AG10803 (cell line): ENCODE measurements at places on chromosomes 16 and 17.
A peak's percentile ranks its signal among the peaks of the same experiment; 100 is the strongest.

GRCh38 chr17:51185763-51186332, 19.6 kb downstream of the NME2 start:
- no peak for DNase-seq

GRCh38 chr16:373848-374615, 3.7 kb upstream of the MRPL28 start:
- DNase-seq = no peak

DNA sequence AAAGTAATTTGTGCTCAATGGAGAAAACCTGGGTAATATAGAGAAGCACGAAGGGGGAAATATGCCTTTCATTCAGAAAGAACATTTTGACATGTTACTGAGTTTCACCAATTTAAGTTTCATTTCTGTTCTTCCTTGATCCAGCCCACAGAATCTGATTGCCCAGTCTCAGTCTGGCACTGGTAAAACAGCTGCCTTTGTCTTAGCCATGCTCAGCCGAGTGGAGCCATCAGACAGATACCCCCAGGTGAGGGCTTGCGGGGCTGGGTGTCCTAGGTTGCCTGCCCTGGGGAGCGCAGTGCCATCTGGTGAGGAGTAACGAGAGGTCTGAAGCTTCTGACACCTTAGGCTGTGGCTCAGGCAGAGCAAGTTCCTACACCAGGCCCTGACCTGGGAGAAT, 17.7 kb downstream of the DDX19A start:
- DNase-seq = no peak

- no peak for DNase-seq
Observed at GRCh38 chr17:70059071-70059470, 16.0 kb upstream of the KCNJ16 start.

- no peak for DNase-seq
Observed at GRCh38 chr16:72818236-72818845, 229.6 kb downstream of the ZFHX3 start.

DNA sequence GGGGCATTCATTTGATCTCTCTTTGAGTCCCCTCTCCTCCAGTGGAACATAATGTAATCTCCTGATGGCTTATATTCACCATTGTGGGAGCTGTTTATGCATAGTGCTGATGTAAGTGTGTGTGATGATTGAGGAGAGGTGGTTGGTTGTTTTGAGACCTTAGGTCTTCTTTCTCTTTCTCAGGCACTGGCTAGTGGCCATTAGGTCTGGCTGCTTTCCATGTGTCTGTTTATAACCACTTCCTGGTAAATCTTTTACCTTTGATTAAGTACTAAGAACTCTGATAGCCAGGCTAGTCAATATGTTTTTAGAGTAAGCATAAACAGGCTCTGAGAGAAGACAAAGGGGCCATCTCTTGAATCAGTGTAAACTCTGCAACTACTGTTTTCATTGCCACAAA, 27.9 kb downstream of the VAT1L start:
- DNase-seq = peak; percentile 27

GRCh38 chr16:69397821-69398521, 12.2 kb upstream of the TERF2 start:
- DNase-seq = peak; percentile 82

DNA sequence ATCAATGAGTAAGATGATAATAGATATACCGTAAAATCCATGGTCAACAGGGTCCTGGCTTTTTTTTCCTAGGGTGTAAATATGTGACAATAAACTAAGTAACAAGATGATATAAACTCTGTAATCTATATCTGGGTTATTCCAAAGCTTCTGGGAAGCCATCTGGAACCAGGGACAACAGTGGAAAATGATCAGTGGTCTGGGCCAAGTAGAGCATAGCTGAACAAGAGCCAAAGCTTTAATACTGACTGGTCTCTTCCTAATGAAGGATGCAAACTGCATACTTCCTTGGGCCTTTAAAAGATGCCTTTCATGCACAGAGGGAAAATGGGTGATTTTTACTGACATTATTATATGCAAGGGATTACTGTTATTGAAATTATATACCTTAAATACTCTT, 8.9 kb downstream of the CA10 start:
- DNase-seq = no peak

- no peak for DNase-seq
Observed at GRCh38 chr17:47995241-47995935, 24.5 kb downstream of the CDK5RAP3 start.

- no peak for DNase-seq
Observed at GRCh38 chr17:8002721-8003593, 542 bp downstream of the GUCY2D start.

GRCh38 chr17:76078860-76079534, at the start of gene ZACN:
Gene ZACN, plus strand, starts transcription at chr17:76079182. Its CDS starts 83 bp downstream, at chr17:76079265.
- no peak for DNase-seq

DNA sequence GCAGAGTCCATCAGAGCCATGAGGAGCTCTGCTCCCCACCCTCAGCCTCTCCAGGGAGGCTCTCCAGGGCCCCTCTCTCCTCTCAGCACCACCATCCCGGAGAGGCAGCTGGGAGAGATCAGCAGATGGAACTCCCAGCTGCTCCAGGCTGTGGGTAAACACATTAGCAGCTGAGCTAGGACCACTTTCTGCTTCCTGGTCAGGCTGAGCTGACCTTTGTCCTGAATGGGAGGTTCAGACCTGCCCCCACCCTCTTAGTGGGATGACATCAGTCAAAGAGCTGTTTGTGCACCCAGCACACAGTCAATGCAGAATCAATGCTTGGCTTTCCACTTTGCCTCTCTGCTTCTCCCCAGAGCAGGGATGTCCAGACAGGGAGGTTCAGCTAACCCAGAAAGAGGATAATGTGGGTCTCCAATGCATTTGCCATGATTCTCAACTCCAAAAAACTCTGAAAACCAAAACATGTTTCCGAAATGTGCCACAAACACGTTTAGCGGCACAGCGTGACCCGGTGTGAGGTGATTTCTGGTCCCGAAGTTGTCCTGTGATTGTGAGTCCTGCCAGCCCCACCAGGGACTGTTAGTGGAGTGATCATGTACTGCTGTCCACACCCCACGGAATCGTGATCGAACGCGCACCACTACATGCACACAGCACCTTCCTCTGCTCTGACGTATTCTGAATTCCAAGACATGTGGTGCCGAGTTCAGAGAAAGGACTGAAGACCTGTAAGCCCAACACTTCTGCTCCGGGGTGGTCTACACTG, 6.7 kb downstream of the GPR142 start:
- no peak for DNase-seq

GRCh38 chr17:82745524-82745923, 6.3 kb upstream of the TBCD start:
- DNase-seq = no peak

DNA sequence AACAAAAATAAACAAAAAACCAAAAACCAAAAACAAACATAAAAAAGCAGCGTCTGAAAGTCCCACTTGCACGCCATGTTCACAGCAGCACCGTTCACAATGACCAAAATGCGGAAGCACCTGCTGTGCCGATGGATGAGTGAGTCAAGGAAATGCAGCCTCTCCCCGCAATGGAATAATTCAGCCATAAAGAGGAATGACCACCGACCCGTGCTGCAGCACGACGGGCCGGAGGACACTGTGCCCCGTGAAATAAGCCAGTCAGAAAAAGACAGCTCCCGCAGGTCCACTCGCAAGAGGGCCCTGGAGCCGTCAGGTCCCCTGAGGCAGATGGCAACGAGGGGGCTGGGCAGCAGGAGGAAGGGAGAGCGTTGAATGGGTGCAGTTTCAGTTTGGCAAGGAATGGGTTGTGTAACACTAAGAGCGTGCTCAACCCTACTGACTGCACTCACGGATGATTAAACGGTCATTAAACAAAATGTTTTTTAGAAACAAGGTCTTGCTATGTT, 5.1 kb downstream of the CLCN7 start:
- DNase-seq = no peak

GRCh38 chr17:67003231-67003630, 38.7 kb downstream of the CACNG4 start:
- DNase-seq = no peak

DNA sequence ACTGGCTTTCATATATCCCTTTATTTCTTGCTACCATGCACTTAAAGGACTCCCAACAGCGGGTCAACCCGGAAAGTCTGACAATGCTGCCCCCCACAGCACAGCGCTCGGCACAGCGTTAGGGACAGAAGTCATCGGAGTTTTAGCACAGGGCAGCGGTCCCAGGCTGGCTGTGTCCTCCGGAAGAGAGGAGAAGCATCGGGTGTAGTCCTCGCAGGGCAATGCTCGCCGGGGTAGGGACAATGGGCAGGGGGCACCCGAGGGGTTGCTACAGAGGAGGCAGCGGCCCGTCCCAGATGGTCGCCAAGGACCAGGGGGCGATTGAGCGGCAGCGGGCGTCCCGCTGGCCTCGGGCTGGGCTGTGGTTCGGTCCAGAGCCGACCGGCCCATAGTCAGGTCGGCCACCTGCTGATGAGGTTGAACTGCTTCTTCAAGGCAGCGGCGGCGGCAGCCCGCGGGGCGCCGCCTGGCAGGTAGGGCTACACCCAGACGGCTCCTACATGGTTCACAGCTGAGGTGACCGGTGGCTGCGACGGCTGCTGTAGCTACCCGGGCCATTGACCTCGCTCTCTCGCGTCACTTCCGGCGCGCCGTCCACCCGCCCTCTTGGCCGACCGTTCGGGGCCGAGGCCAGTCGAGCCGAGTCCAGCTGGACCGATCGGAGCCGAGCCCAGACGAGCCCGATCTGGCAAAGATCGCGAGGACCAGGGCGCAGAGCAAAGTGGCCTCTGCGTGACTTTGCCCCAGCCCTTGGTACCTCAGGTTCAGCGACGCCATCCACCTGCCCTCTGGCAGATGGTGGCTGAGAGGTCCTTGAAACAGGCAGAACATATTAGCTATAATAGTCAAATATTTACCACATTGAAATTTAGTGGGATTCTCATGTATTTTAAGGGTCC, 4.7 kb upstream of the LCMT1 start:
- peak; percentile 82 for DNase-seq

DNA sequence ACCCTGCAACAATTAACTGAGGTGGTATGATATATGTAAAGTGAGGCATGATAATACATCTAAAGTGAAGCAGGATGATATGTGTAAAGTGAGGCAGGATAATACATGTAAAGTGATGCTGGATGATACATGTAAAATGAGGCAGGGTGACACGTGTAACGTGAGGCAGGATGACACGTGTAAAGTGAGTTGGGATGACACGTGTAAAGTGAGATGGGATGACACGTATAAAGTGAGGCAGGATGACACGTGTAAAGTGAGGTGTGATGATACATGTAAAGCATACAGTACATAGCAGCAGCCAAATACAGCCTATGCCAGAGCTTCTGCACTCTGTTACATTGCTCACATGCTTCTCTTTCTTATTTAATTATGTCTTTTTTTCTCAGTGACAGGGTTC, 184.4 kb upstream of the FOXF1 start:
- DNase-seq = no peak

DNA sequence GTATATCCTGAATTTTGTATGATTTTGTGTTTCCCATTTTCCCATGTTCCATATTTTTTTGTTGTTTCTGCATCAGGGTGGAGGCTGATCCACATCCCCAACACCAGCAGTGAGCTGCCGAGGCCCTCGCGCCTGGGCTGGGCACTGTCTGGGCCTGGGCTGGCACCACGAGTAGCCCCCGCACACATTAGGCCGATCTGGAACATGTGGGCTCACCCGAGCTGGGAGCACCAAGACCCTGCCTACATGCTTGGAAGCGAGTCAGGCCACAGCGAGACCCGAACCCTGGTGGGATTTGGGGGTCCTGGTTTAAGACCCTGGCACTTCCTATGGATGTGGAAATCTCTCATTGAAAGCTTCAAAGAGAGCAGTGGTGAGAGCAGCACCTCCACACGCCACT, 8.5 kb downstream of the KCTD5 start:
- DNase-seq = no peak

DNA sequence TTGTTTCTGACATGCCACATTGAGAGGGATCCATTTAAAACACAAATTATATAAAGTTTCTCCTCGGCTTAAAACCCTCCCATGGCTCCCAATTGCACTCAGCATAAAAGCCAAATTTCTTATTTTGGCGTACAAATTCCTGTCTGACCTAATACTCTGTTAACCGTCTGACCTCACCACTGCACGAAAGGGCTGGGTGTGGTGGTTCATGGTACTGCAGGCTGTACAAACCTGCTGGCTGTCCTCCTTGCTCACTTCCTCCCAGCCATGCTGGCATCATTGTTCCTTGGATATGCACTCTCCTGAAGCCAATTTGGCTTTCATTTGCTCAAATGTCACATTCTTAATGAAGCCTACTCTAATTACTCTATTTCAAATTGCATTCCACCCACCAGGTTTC, 301.6 kb upstream of the C16orf82 start:
- DNase-seq = no peak

- DNase-seq = no peak
Observed at GRCh38 chr16:58425756-58426494, 33.7 kb downstream of the GINS3 start.

GRCh38 chr17:75059369-75060345, 12.6 kb downstream of the KCTD2 start:
- DNase-seq = peak; percentile 87

DNA sequence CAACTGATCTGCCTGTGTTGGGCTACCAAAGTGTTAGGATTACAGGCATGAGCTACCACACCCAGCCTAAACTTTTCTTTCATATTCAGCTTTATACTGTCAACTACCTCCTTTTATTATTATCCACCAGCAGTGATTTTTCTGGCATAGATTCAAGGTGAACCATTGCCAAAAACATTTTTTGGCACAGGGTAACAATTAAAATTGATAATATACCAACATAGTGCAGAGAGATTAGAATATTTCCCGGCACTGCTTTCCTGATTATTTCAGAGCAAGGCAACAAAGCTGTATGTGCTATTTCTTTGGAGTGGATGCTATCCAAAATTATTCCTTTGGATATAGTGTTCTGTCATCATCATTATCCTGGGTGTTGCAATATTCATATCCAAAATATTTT, 781.6 kb upstream of the SOX9 start:
- no peak for DNase-seq

- no peak for DNase-seq
Observed at GRCh38 chr17:74857191-74857590, 2.5 kb downstream of the GRIN2C start.

DNA sequence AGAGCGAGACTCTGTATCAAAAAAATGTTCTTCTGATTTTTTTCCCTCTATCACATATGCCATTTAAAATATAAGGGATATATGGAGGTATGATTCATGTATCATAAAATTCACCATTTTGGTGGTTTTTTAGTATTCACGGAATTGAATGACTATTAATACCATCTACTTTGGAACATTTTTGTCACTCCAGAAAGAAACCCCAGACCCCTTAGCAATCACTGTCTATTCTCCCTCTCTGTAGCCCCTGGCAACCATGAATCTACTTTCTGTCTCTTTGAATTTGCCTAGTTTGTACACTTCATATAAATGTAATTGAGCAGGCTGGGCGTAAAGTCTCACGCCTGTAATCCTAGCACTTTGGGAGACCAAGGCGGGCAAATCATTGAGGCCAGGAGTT, 75.9 kb downstream of the PRKCA start:
- peak; percentile 30 for DNase-seq

GRCh38 chr17:4604111-4604644, 19.8 kb downstream of the SMTNL2 start:
- peak; percentile 34 for DNase-seq
